Activated naive CD4-positive, alpha-beta T cell (primary cell): ENCODE measurements at places on chromosomes 3 and 15.

GRCh38 chr3:141642215-141642614 is 95.9 kb upstream of the RNF7 start:
- DNase-seq, result no peak

DNA sequence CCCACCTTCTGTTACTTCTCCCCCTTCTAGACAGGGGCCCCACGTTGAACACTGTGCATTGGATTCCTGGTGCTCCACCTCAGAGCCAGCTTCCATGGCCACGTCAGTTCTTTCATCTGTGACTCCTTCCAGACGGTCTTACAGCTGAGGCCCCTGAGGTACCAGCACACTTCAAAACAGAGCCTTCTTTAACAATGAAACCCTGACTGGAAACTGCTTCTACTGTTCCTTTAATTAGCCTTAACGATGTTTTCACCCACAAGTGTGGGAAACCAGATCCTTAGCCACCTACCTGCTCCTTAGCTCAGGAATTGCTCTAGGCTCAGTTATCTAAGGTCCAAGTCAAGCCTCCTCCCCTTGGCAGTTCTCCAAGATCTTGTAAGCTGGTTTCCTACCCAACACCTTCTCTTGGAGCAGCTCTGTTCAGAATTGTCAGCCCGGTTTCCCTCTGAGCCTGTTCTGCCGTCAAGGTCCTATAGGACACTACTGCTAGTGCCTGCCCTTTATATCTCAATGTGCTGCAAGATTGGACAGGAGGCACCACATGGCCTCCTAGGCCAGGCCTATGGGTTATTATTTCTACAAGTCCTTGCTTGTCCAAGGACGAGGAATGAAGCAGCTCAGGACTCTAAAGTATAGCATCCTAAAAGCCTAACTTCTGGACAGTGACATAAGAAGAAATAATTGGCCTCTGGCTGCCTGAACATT is 80.7 kb downstream of the FMN1 start:
- no peak for DNase-seq

DNA sequence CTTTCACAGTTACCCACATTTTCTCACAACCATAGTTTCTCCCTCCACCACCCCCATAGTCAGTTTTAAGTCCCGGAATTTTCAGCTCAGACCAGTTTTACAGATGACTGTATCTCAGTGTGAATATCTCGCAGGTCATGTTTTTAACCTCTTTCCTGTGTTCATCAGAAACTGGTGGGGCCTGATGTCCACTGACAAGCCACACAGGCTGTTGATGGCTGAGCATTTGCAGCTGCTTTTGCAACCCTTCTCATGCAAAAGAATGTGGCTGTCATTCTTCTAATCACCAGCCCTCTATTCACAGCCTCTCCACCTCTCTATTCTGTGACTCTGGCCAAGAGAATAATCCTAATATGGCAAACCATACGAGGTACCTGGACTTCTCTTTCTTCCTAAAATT is 8.5 kb downstream of the GYG1 start:
- no peak for DNase-seq

- DNase-seq, result no peak
Observed at GRCh38 chr3:29531644-29532043, 250.8 kb downstream of the RBMS3 start.

GRCh38 chr3:150223558-150223957 is 184.5 kb upstream of the TSC22D2 start:
- DNase-seq, result no peak

DNA sequence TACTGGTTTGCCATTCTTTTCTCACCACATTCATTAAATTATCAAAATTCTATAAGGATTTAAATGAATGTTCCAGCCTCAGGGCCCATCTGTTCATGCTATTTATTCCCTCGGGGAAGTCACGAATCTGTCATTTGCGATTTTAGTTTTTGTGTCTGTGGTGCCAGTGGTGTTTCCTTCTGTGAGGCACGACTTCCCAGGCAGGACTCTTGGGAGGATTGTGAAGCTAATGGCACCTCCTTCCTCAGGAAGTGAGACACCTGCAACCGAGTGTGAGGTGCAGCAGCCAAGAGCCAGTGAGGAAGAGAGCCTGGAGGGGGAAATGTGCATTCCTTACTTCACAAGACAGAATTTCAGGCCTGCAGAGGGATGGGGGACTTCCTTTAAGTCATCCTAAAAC is 24.1 kb downstream of the SV2B start:
- no peak for DNase-seq

DNA sequence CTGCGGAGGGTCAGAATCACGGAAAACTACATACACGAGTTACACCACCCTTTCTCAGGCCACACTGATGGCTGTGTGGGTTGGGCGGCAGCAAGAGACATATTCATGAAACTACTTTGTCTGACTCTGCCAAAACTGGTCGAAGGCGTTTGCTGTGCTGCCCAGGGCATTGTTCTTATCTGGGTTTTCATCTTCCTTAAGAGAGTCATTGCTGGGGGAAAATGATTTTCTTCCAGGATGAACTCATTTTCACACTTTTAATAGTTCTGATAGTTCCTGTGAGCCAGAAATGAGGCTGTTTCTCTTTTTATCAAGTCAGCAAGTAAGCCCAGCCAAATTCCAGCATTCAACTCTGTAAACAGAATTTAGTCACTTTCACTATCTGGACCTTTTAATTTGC is 47.6 kb downstream of the TRIM71 start:
- no peak for DNase-seq

GRCh38 chr3:148369381-148369780 is 328.3 kb upstream of the AGTR1 start:
- no peak for DNase-seq

DNA sequence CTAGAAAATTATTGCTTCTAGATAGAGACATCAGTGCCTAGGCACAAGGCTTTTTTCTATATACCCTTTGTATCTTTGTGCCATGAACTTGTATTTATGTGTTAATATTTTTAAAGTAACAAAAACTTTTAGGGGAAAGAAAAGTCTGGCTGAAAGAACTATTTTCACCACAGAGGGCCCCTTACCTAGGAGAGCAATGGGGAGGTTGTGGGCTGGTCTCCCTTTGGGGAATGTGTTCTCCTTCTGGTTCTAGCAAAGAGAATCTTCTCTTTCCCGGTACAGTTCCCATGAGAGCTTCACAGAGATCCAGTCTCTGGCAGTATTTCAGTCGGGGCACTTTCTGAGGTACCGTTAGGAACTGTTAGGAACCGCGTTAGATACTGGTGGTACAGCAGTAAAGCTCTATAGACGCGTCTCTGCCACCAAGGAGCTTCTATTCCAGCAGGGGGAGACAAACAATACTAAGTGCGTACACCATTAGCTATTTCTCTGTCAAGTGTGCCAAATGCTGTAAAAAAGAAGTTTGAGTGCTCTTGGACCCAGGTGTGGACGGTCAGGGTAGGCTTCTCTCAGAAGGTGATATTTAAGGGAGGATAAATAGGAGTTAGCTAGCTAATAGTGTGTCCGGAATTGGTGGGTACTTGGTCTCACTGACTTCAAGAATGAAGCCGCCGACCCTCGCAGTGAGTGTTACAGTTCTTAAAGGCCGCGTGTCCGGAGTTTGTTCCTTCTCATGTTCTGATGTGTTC is 4.6 kb upstream of the EPB42 start:
- no peak for DNase-seq
